ENCODE measurements at places on chromosomes 1 and 21.

DNA sequence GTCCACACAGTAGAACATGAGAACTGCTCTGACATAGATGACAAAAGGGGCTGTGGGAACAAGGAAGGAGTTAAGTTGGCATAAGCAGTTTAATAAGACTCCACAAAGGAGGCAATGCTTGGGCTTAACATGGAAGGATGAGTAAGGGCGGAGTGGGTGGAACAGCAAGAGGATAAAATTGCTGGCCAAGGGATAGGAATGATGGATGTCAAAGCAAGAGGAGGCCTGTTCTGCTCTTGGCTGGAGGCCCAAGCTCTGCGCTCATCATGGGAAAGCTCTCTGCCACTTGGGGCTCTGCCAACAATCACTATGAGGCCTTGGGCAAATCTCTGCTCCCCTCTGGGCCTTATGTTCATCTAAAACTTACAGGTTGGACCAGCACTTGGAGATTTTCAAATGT is 98.3 kb upstream of the CAMK1G start:
- DNase-seq, result no peak

GRCh38 chr1:169697755-169698154 is 13.7 kb downstream of the SELL start:
- no peak for DNase-seq

- no peak for DNase-seq
Observed at GRCh38 chr1:4061521-4062031, 161.5 kb upstream of the C1orf174 start.

- DNase-seq, result no peak
Observed at GRCh38 chr1:214002472-214002871, 14.7 kb downstream of the PROX1 start.

GRCh38 chr21:27636656-27637055 is 669.8 kb upstream of the ADAMTS5 start:
- no peak for DNase-seq

- no peak for DNase-seq
Observed at GRCh38 chr1:6223617-6224016, 12.1 kb downstream of the ICMT start.

DNA sequence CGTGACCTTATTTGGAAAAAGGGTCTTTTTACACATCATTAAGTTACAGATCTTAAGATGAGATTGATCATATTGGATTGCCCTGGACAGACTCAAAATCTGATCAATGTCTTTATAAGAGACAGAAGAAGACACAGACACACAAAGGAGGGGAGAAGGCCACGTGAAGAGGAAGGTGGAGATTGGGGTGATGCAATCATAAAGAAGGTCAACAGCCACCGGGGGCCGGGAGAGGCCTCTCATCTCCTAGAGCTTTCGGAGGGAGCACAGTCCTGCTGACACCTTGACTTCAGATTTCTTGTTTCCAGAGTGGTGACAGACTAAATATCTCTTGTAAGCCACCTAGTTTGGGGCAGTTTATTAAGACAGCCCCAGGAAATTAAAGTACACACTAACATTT is 204.6 kb upstream of the CSF3R start:
- DNase-seq, result no peak

DNA sequence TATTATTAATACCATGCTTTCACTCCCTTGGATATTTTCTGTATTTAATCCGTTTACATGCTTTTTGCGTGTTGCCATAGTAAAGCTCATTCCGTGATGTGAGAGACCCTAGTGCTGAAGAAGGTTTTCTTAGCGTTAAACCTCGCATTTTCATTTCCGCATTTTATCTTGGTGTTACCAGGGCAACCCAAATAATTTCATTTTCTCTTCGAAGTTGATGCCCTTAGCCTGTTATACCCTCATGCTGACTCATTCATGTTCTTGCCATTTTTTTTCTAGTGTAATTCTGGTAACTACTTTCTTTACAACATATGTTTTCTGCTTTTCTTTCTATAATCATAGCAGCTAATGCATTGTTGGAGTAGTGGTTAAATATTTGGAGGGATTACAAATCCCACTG is 37.2 kb downstream of the LRRC8C start:
- no peak for DNase-seq

DNA sequence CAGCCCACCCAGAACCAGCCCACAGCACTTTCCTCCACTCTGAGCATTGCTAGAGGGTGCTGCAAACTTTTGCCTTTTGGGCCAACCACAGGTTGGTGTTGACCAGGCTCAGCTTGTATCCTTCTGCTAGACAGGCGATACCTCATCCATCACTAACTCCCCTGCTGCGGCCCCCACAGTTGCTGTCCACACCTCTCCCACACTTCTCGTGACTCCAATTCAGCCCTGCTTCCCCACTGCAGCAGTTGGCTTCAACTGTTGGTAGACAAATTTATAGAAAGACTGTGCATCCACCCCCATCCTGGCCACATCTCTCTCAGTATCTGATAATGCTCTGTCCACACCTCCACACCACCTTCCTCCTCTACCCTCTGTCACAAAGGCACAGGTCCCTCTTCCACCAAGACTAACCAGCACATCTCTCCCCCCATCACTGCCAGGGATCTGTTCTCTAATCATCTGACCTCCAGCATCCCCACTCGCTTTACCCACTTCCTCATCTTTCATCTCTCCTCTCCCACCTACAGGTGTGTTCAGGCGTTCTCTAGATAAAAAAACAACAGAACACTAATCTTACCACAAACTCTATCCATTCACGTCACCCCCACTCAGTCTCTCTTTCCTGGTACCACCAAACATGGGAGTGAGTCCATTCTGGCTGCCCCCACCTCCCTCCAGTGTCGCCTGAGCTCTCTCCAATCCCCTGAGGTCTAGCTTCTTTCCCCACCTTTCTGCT is 15.8 kb upstream of the SLC25A44 start:
- DNase-seq, result no peak

- DNase-seq, result no peak
Observed at GRCh38 chr1:77560741-77561140, 121.7 kb downstream of the ZZZ3 start.

DNA sequence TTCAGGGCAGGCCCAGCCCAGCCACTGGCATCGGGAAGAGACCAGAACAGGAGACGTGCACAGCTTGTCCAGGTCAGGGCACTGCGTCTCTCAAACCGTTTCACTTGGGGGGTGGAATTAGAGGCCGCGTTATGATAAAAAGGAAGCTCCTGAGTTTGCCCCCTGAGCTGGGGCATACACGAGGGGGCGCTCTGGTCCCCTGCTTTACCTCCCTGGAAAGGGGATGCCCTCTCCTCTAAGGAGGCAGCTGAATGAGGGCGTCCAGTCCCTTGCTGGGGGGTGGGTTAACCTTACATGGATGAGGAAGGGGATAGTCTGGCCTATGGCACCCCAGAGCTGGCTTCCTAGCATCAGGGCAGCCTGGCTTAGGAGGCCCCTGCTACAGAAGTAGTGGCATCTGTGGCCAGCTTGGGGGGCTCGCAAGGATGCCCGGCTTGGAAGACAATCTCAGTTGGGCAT is 2.3 kb downstream of the MYOG start:
- DNase-seq, result no peak

GRCh38 chr1:64223329-64224151 is 20.1 kb downstream of the UBE2U start:
- no peak for DNase-seq

GRCh38 chr1:16628361-16629111 is 15.2 kb upstream of the NBPF1 start:
- no peak for DNase-seq

GRCh38 chr1:23657659-23658275 is 33.8 kb upstream of the RPL11 start:
- DNase-seq, result peak; percentile 43

- DNase-seq, result no peak
Observed at GRCh38 chr1:71068325-71069240, 12.3 kb downstream of the ZRANB2 start.

- DNase-seq, result no peak
Observed at GRCh38 chr1:163872067-163872466, 550.3 kb downstream of the NUF2 start.

DNA sequence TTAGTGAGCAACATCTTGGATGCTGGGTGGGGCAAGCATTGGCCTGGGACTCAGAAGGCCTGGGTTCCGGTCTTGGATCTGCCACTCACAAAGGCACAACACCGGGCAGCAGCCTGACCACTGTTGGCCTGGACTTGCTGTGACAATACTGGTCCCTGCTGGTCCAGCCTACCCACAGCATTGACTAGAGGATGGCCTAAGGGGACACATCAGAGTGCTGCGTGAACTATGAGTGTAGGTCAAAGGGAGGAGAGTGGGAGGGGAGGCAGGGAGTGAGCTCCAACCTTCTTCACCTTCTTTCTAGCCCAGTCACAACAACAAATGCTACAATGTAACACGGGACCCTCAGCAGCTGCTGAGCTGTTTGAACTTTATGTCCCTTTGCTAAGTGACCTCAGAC is 31.1 kb downstream of the TMEM50A start:
- no peak for DNase-seq

DNA sequence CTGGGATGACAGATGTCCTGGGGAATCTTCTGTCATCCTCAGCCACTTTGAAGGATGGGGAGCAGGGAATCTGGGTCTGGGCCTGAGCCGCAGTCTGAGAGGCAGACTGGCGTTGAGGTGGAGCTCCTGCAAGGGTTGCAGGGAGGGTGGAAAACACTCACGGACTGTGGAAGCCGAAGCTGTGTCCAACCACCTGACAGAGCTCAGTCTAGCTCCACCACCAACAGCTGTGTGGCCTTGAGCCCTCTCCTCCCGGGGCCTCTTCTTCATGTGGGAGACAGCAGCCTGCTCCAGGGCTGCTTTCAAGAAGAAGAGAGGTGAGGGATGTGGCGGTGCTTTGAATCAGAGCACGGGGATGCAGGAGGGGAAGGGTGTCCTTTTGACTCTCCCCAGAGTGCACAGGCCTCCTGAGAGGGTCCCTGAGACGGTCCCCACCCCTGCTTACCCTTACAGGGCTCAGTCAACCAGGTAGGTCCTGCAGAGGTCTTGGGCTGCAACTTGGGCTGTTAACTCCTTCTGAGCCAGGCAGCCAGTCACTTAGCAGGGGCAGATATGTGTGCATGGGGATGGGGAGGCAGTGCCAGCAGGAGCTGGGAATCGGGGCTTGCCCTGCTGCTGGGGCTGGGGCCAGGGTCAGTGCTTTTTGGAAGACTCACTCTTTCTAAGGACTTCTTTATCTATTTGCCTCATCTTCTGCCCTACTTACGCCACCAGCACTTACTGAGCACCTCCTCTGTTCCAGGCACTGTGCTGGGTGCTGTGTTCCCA is 216.3 kb downstream of the PTPRU start:
- no peak for DNase-seq

GRCh38 chr21:36072453-36073162 is 2.8 kb downstream of the CBR1 start:
- no peak for DNase-seq

- DNase-seq, result no peak
Observed at GRCh38 chr1:192539297-192540092, 36.1 kb upstream of the RGS1 start.

GRCh38 chr1:151798571-151798970 is 6.6 kb downstream of the LINGO4 start:
- no peak for DNase-seq

- no peak for DNase-seq
Observed at GRCh38 chr21:45537746-45538291, 4.4 kb downstream of the SLC19A1 start.

DNA sequence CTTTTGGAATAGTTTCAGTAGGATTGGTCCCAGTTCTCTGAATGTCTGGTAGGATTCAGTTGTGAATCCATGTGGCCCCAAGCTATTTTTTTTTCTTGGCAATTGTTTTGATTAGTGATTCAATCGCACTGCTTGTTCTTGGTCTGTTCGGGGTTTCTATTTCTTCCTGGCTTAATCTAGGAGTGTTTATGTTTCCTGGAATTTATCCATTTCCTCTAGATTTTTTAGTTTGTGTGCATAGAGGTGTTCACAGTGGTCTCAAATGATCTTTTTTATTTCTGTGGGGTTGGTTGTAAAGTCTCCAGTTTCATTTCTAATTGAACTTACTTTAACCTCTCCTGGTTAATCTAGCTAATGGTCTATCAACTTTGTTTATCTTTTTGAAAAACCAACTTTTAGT is 117.6 kb downstream of the NME7 start:
- DNase-seq, result no peak

GRCh38 chr1:204663644-204664383 is 21.7 kb downstream of the LRRN2 start:
- DNase-seq, result no peak

- DNase-seq, result no peak
Observed at GRCh38 chr1:121522061-121522759, 337.4 kb downstream of the SRGAP2C start.

DNA sequence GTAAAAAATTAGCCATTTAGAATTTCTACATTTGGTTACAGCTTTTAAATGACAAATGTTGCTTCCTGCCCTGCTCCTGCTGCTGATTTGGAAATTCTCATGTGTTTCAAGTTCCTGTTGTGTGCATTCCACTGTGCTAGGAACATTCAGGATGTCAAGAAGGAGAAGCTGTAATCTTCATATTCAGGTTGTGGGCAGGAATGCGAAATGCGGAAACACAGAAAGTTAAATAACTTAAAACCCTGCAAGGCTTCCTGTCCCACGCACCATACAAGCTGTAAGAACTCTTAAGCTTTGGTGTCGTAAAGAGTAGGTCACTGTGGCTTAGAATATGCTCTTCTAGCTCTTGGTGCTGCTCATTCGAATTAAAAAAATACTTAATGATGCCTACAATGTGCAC is 52.6 kb downstream of the S100B start:
- DNase-seq, result no peak

GRCh38 chr1:172360511-172360910 is 60.0 kb upstream of the C1orf105 start:
- DNase-seq, result no peak

- DNase-seq, result no peak
Observed at GRCh38 chr1:5967351-5968160, 24.7 kb downstream of the NPHP4 start.
